ENCODE measurements at places on chromosomes 5 and 9.

DNA sequence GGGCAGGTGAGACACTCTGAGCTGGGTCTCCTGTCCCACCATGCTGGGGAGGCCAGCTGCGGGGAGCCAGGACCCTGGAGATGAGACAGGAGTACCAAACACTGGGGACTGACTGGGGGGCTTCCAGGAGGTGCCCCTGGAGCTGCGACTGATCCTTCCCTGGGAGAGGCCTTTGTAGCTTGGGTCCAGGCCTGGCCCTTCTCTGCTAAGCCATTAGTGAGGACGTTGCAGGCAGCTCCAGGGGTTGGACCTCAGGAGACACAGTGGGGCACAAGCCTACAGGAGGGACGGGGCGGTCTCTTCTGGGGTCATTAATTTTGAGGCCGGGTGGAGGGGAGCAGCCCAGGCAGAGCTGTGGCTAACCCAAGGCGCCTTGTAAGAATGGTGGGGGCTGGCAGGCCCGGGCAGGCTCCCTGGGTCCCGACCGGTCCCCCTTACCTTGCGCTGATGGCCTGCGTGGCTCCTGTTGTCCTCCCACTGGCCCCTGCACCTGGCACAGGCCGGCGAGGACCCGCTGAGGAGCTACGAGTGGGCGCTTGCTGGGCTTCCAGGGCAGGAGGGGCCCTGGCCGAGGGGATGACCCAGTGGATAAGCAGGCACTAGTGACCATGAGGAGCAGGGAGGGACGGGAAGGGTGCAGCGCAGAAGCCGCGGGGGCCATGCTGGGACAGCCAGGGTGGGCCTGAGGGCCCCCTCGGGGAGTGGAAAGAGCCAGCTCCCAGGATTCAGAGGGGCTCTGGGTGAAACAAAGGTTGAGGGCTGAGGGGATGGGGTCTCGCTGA, 5.1 kb downstream of the MRPS2 start:
- no peak for DNase-seq

DNA sequence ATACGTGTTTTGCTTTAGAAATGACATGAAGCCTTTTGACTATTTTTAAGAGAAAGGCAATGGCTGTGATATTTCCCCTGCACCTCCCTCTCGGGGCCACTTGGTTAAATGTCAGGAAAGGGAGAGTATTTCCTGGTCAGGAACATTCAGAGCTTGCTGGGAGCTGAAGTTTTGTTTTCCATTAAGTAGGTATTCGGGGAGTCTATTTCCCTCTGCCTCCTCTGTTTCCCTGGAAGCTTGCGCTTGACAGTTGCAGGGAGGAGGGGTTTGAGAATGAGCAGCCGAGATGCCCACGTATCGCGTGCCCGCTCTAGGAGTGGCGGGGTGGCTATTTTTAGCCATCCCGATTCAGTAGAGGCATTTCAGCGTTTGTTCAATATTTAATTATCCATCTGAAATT, 6.7 kb downstream of the DAB2IP start:
- no peak for DNase-seq

DNA sequence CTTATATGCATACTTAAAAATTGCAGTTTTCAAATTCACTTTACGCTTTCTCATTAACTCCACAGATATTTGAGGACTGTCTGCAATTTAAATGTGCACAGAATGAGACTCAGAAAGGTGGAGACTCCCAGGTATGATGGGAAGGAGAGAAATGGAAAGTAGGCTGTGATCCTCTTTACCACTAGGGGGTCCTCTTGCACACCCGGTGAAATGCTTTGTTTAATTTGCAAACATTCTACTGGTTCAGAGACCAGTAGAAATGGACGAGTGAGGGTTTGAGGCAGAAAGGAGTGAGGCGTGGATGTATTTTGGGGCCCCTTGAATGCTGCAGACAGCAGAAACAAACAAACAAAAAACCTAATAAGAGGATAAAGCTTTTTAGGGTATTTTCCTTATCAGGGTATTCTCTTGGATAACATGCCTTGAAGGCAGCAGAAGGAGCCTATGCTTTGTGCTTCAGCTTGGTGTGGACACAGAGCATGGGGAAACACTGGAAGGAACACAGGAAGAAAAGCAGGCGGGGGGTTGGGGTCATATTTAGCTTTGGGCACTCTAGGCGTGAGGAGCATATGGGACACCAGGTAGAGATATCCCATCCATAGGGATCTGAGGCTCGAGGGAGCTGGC, 410.1 kb downstream of the DMRT2 start:
- peak; percentile 13 for DNase-seq

DNA sequence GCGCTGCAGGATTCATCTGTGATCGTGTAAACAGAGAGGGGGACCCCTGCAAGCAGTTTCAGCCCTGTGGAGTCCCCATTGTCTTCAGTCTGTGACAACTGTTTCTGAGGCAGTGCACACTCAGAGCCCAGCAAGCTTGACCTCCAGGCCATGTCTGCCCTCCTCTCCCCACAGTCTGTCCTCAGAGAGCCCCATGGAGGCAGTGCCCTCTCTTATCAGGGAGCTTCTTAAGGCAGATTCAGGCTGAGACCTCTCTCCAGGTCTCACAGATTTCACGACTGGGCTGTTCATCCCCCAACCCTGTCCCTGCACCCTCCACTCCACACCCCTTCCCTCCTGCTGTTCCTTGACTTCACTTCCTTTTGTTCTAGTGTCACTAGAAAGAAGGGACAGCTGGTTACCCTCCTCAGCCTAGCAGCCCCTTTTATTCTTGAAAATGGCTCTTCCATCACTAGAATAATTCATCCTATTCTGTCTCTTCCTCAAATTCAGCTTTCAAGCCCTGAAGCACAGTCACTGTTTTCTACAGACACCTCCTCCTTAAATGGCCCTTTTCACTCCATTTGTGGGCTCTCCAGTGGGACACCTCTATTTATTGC, 218.4 kb downstream of the MED10 start:
- no peak for DNase-seq

- DNase-seq: no peak
These were observed 6.3 kb upstream of the SLC25A51 start for GRCh38 chr9:37910271-37910670.

- DNase-seq: no peak
These were observed 138.2 kb downstream of the TLE4 start for GRCh38 chr9:79709743-79710674.

DNA sequence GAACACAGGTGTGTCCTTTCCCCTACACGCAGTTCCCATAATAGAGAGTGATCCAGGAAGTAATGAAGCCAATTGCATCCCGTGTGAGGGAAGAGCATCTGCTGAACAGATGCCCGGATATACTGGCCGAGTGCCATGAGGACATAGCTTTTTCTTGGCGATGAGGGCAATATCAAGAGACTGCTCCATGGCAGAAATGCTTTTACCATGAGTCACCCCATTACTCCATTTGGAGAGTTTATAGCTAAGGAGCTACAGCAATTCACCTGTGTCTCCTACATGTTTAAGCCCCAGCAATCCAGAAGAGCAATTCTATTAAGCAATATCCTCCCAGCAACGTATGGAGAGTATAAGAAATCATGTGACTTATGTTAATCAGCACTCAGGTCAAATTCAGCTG, 222.0 kb upstream of the KLF4 start:
- peak; percentile 96 for DNase-seq

- no peak for DNase-seq
These were observed 455 bp upstream of the FER start for GRCh38 chr5:108747111-108747773.

DNA sequence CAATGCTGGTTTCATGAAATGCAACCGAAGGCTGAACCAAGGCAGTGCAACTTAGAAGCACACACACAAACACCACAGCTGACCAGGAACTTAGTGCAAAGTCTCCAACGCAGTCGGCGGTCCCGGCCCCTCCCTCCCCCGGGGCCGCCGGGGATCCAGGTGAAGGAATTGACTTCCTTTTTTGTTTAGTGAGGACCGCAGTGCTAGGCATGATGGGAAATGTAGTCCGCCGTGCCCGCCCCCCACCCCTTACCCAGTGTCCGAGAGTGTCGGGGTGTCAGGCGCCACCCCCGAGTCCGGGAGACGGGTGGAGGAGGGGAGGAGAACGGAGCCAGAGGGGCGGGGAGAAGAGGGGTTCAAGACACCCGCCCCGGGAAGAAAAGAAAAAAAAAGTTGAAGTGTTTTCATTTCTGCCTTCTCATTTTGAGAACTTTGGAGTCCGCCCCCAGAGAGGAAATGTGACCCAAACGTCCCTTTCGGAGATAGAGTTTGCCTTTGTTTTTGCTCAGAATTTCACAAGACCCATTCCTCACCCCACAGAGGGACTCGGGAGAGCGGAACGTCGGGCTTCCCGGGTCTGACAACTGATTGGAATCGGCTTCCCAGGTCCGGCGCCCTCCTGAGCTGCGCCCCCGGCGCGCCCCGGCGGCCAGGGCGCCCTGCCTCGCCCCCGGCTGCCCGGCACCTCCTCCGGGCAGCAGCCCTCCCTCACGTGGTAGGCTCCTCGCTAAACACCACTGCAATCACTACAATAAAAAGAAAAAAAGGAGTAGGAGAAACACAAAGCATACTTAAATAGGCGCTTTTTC, 2.0 kb downstream of the IER5L start:
- DNase-seq: peak; percentile 87

DNA sequence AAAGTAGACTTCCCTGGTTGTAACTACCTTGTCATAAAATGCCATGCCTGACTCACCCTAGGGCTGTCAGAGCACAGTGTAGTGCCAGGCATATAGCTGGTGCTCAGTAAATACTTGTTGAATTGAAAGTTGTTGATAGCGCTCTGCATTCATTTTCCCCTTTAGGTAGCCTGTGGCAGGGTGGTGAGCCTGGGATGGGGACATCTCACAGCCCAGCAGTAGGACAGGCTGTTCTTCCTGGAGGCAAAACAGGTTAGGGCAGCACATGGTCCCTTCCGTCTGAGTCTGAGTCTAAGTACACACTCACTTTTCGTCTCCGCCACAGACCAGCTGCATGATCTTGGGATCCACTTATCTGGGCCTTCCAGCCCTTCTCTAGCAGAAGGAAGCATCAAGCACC, 401.9 kb downstream of the ZSWIM6 start:
- DNase-seq: no peak

DNA sequence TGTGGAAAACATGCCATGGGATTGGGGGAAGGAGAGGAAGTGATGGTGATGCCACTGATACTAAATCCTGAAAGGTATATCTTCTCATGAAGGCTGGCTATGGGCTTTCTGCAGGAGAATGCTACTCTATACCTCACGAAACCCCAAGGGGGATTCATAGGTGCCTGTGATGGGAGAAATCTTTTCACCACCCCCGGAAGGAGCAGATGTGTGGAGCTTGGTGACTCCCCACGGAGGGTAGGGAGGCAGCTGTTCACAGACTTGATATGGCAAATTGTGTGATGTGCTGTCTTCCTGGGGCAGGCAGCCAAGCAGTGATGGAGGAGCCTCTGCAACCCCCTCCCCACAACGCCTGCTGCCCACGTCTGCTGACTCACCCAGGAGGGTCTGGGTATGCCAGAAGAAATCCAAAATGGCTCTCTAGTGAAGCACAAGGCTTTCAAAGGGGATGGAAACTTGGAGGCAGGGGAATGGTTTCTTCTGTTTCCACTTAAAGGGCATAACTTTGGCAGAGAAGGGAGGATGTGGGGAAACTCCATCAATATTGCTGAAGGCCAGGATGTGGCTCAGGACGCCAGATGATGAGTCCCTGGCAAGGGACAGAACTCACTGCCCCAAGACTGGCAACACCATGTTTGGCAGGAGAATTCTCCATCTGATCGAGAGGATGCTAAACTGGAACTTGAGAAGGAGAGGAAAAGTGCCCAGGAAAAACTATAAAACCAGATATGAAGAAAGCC, 188.3 kb downstream of the GABBR2 start:
- peak; percentile 58 for DNase-seq

- DNase-seq: peak; percentile 25
These were observed 1.9 kb downstream of the HK3 start for GRCh38 chr5:176897263-176897662.

DNA sequence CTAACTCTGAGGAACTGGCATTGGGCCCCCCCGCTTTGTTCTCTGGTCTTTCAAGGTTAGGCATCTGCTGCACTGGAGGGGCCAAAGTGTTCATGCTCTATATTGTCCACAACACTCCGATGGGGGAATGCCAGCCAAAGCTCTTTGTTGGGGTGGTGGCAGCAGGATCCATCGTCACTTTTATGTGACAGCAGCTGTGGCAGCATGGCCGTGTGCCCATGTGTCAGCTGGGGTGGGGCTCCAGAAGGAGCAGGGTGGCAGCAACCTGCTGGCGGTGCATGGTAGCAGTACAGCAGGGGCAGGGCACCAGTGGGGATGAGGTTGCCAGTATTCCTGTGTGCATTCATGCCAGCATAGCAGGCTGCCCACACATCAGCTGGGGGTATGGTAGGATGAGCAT, 28.2 kb downstream of the ITGA2 start:
- DNase-seq: no peak

DNA sequence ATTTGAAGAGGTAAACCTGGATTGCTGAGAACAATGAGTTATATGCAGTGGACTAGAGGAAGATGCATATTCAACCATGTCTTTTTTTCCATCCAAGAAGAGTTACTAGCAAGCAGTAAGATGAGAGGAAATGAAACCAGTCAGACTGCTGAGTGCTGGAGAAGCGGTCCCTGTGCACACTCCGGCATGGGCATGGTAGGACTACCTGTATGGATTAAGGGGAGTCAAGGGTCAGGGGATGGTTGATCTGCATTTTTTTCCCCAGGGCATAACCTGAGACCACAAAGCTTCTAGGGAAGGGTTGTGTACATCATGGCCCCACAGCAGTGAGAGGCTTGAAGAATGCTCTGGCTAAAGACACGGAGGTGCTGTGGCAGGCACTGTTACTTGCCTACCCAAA, 76.6 kb upstream of the ZNF169 start:
- DNase-seq: no peak

DNA sequence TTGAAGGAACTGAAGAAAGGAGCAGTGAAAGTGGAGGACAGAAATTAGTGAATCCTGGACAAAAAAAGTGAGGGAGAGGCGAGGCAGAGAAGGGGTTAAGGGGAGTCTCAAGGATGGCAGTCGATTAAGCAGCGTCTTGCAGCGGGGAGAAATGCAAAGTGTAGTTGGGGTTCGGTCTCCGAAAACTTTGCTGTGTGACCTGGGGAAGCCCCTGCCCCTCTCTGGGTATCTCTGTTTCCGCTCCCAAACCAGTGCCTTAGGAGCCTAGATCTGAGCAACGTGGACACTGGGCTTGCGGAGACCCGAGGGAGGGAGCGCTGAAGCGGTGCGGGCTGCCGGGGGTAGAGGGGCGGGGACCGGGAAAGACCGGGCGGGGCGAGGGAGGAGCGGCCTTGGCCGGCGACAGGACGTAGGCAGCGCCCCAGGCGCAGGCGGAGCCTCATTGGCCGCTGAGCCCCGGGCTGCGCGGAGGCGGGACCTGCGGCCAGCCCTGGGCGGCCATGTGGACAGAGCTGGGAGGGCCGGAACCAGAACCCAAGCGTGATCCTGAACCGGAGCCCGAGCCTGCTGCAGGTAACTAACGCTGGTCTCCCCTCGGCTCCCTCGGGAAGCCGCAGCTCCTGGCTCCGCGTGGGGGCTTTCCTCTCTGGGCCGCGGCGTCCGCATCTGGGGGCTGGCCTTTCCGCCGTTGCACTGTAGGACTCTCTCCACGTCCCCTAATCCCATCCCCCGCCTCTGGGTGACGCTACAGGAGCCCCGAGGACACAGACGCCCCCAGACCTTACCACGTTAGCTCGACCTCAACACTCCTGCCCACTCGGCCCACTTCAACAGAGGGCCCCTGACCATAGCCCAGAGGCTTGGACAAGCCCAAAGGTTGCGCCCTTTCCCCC, at the start of gene ALDH1B1:
Gene ALDH1B1, plus strand, starts transcription at position 468 of the 893 bp plus-strand sequence. CDS start 3,047 bp downstream, outside the sequence.
- peak; percentile 79 for DNase-seq
